Mesenteric fat pad (tissue), 1 donor: ENCODE measurements at places on chromosomes 6 and 20. TPM values are rescaled to one million over a fixed set of nuclear protein-coding genes. Genes with fewer than 3 reads are reported as not detected.

GRCh38 chr20:50446351-50447101, 63.7 kb upstream of the PTPN1 start:
- DNase-seq, result no peak

GRCh38 chr6:162019349-162019748, 708.2 kb downstream of the PRKN start:
- DNase-seq, result no peak

DNA sequence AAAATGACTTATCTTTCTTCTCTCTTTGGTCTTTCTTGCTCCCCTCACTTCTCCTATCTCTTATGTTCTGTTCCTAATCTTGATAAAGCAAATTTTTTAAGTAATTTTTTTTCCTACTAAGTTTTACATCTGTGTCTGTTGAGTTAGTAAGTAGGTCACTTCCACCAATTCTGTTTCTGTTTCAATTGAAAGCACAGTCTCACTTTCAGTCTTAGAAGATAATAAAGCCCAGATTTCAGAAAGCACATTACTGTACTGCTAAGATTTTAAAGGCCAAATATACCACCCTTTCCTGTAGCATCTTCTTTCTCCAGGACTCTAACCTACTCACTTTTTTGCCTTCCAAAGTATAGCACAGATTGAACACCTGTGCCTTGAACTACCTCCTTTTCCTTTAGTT, 866.1 kb upstream of the ADGRB3 start:
- DNase-seq, result no peak

DNA sequence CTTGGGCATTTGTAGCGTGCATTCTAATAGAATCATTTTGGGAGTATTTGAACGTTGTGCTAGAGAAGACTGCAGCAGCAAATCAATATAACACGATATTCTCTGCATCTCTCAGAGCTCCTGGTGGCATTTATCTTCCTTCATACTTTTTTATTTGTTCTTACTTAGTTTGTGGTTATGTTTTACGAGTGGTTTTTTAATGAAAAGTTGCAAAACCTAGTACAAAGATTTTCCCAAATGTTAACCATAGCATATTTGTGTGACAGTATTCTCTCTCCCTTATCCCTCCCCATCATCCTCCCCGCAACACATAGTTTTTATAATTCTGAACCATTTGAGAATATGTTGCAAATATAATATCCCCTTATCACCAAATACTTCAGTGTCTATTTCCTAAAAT, 50.4 kb downstream of the JARID2 start:
- DNase-seq, result no peak

DNA sequence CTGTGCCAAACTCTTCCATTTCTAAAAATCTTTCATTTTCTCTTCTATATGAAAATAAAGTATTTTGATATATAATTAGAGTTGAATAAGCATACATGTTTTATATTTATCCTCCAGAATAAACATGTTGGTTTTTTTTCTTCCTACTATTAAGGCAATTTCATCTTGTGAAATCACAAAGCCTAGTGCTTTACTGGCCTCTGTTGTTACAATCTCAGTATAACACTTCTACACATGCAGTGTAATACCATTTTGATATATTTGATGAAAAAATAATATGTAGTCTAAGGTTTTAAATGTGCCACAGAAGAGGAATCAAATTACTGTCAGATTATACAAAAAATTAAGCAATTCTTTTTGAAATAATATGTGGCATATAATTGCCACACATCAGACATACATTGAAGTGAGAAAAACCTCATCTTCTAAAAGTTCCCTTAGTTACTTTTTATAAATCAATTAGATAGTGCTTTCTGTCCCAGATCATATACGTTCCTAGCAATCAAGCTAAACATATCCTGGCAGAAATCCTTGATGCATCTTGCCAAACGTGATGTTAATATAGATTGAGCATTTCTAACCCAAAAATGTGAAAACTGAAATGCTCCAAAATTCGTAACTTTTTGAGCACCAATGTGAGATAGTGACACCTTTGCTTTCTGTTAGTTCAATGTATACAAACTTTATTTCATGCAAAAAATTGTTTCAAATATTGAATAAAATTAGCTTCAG, 225.1 kb upstream of the MANEA start:
- no peak for DNase-seq

ZNF831 gene
- total RNA-seq, result 0.32 TPM

- DNase-seq, result no peak
Observed at GRCh38 chr20:40467067-40467466, 222.0 kb downstream of the MAFB start.

SPAG4 gene
- total RNA-seq, result 2.2 TPM

DNA sequence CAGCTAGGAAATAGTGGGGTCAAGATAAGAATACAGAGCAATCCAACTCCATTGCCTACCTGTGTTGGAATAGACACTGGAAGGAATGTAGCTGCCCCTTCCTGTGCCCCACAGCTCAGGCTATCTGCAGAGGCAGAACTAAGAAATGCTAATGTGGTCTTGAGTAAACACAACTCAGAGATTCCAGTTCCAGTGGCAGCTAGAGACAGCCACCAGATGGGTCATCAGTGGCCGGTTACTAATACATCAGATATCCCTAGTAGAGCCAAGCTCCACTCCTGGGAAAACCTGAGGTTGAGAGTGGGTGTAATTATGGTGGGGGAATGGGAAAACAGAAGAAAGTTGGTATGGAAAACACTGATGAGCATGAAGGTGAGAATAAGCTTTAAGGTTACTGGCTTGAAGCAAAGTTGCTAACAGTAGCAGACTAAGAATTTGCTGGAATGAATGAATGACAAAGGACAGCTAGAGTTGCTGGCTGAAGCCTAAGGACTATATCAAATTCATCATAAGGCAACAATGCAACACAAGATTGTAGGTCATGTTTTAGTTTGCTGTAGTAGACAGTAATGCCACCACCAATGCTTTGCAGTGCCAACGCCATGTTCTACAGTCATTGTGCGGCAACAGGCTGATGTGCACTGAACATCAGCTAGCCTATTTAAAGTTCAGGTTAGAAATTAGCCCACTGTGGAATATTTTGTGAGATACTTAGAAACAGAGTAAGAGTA, 28.3 kb upstream of the FAM83C start:
- DNase-seq, result no peak

CYP39A1 gene
- 1.1 TPM for total RNA-seq

GRCh38 chr6:130364224-130364780, 1.5 kb upstream of the TMEM200A start:
- DNase-seq, result no peak

DNA sequence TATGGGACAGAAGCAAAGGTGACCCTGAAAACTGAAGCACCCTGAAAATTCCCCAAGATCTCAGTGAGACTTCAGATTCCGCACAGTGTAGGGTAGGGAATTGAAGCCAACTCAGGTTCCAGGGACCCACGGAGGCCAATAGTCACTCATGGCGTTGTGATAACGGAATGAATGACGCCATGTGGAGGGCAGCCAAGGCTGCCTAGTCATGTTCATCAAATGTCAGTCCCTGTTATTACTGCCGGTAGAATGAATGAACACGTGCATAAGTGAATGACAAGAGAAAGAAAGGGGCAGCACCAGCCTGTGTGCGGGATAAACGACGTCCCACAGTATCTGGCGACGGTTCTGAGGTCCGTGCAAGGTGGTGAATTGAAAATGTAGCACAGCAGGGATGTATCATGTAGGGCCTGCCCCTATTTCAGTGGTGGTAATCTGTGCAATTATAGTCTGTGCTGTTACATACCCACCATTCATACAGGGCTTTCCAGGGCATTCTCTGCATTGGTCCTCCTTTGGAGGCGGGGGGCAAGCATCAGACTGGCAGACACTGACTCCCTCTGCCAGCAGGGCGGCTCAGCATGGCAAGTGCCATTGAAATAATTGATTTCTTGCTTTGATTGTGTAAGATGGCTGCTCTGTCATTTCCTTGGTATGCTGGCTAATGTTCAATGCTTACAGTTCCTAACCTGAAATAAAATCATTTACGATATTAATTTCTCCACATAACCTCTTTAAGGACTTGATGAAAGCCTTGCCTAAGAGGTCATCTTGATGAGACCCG, 386.9 kb downstream of the CDH4 start:
- DNase-seq, result no peak

- no peak for DNase-seq
Observed at GRCh38 chr6:170522565-170523183, 30.4 kb downstream of the PSMB1 start.

CALHM5 gene
- total RNA-seq, result 2.8 TPM

LY6G6C gene
- total RNA-seq, result not detected

GRCh38 chr20:1469925-1470571, 3.4 kb upstream of the NSFL1C start:
- no peak for DNase-seq

- no peak for DNase-seq
Observed at GRCh38 chr6:166477647-166478365, 95.1 kb upstream of the MPC1 start.

DNA sequence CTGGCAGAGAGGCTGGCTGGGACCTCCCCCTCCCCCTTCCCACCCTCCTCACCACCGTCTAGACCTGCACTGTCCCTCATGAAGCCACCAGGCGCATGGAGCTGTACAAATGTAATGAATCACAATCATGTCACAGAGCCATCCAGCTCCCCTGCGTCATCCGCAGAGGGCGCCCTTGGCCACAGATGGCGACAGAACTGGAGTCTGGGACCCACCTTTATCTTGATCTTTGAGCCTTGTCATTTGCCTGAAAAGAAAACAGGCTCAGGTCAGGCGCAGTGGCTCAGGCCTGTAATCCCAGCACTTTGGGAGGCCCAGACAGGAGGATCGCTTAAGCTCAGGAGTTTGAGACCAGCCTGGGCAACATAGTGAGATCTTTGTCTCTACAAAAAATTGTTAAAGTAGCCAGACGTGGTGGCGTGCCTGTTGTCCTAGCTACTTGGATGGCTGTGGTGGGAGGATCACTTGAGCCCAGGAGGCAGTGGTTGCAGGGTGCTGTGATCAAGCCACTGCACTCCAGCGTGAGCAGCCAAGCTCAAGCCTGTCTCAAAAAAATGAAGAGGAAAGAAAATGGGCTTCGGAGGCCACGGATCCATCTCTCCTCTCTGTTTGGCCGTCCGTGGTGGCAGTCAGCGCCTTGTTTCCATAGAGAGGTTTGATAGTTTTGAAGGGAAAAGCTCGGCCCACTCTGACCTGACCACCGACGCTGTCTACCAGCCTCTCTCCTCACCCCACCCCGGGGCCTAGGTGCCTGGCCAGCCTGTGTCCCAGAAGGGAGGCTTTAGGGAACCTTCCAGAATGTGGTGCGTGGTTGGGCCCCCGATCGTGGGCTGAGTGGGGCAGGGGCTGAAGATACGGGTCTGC, 6.2 kb downstream of the COL9A3 start:
- DNase-seq, result no peak

TNFAIP3 gene
- total RNA-seq, result 187 TPM

GRCh38 chr6:149891259-149891658, 6.7 kb downstream of the RAET1E start:
- no peak for DNase-seq

MTO1 gene
- total RNA-seq, result 20.3 TPM

DNA sequence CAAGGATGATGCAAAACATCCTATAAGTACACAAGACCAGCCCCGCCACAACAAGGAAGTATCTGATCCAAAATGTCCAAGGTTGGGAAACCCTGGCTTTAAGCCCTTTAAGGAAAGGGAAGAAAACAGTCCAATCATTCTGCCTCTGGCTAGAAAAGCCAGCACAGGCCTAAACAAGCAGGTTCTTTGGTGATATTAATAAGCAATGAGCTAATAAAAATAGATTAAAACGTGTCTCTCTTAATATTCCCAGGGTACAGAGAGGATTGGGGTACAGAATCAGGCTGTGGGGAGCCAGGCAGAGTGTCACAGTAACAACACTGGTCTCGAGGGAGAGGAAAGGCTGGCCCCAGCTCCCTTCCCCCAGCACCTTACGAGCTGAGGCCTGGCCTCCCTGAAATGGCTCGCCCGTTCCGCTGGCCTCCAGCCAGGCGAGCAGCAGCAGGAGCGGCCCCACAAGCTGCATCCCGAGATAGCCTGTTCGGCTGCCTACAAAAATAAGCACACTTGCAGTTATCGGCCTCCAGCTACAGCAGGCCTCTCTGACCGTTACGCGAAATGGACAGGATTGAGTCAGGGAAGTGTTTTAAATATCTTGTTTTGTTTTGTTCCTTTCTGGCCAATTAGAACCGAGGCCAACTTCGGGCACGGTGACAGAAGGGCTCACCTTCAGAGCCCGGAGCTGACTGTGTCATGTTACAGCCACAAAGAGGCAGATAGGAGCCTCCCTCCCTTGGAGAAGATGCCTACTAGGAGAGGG, 4.0 kb upstream of the ZMYND8 start:
- DNase-seq, result peak; percentile 91

SLC17A1 gene
- not detected for total RNA-seq

- peak; percentile 39 for DNase-seq
Observed at GRCh38 chr6:30857549-30857948, 26.8 kb upstream of the DDR1 start.

GRCh38 chr6:135358251-135358821, 139.2 kb downstream of the AHI1 start:
- DNase-seq, result no peak

DNA sequence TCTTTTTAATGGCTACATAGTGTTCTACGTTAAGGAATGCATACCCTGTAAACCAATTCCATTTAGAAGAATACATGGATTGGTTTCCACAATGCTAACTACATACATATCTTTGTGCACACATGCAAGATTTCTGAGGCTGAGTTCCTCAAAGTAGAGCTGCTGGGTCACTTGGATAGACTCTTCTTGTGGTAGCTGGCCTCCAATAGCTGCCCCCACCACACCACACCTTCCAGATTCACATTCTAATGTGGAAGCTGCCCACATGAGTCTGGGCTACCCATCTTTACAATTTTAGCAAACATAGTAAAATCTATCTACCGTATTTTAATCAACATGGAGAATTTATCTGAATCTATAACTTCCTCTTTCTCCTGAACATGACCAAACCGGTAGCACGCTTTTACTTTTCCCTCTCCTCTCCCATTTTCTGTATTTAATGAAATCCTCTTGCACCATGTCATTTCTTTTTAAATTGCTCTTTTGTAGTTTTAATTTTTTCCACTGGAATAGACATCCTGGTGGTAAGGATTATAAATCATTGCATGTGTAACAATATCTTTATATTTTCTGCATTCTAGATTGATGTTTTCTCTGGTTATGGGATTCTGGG, 74.7 kb upstream of the CITED2 start:
- no peak for DNase-seq

- DNase-seq, result no peak
Observed at GRCh38 chr6:131823276-131823902, 15.6 kb downstream of the ENPP1 start.

SLC25A27 gene
- 12.9 TPM for total RNA-seq

GRCh38 chr6:24831771-24832716, 33.3 kb upstream of the ARMH2 start:
- DNase-seq, result no peak

INSM1 gene
- total RNA-seq, result not detected

DNA sequence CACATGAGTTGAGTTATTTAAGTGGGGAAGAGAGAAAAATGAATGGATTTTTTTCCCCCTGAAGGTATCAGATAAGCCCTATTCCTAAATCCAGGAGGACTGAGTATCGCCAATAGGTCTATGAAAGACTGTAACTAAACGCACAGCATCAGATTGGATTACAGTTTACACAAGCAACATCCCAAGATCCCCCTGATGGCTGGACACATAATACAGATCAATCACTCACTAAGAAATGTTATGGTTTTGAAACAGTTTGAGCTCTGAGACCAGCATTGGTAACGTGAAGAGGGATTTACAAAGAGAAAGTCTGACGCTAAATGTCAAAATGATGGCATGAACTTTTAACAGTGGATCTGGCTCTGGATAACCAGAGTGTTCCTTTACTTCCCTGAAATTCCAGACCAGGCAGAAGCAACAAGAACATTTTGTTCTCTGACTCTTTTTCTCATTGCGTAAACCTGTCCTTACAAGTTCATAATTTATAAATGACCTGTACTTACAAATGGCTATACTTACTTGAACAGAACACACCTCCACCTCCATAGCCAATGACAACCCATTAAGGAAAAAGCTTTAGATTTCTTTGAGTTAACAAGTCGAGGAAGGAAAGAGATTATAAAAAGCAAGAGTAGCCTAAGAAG, 131.8 kb upstream of the BEND3 start:
- no peak for DNase-seq
